ENCODE measurements at places on chromosomes 1 and 21. TPM values are rescaled to one million over a fixed set of nuclear protein-coding genes. Genes with fewer than 3 reads are reported as not detected.

Gene NPR1
- total RNA-seq: 1.5 TPM

Gene TNNI3K
- 1.1 TPM for total RNA-seq

Gene MAB21L3
- total RNA-seq: 0.28 TPM

Gene MSH4
- total RNA-seq: 0.46 TPM

Gene KCNE1
- total RNA-seq: 0.85 TPM

Measured in smooth muscle cell of bladder (primary cell).